Choroid plexus epithelial cell (primary cell): ENCODE measurements at places on chromosomes 2 and 18.

DNA sequence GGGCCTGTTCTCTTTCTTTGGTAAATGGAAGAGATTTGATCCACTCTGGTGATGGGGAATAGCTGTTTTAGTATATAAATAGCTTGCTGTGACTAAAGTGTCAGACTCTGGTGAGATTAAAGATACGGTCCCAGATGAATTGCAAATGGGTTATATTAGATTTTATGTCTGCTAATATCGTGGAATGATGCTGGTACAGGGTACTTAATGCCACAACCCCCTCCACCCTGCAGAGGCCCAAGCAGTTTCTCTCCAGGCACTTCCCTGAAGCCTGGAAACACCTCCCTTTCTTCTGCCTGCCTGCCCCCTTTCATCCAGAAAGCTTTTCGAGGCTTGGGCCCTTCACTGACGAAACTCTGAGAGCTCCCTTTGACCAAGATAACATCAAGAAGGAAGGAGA lies 21.4 kb upstream of the RFX8 start:
- no peak for DNase-seq

DNA sequence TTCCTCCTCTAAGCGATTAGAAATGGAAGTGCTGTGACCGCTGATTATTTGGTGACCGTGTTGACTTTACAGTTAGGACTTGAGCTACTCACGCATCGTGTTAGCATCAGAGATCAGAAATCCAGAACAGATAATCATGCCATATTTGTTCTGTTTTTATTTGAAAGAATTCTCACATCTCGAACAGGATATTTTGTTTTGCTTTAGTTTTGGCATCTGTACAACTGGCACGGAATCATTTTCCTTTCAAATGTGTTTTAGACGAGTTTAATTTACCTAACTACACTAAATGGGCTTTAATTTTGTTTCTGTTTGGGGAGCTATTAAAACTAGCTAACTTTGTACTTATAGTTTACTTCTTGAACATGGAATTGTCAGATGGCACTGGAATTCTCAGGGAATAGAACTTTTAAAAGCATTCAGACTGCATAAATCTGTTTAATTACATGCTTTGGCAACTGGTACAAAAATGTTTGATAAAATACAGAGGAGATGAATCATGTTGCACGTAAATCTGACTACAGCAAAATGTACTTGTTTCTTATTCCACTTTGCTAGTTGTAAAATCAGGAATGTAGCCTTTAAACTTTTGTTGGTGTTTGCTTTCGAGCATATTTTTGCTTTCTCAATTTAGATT lies 1.4 kb downstream of the ITPRID2 start:
- peak; percentile 65 for DNase-seq

DNA sequence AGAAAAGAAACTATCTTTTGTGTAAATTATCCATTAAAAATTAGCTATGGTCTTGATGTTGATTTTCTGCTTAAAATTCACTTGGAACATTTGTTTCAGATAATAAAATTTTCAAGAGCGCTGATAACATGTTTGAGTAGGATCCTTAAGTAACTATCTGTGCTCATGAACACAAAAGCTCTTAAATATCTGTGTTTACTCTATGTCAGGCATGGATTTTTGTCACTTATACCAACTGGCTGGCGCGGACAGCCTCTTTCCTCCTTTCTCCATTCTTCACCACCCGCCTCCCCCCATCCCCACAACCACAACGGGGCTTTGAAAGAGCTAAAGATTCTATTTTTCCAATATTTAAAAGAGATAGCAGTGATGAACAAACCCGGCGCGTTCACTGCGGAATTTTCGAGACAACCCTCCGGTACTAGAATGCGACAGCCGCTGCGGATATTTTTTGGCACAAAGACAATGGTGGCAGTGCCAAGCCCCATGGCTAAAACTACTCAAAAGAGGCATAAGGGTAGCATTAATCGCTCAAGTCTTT lies 181.5 kb downstream of the TCF4 start:
- no peak for DNase-seq

GRCh38 chr2:46999857-47000678 lies 84.5 kb upstream of the MCFD2 start:
- no peak for DNase-seq

- DNase-seq: no peak
Observed at GRCh38 chr2:206918263-206918662, 21.1 kb upstream of the CPO start.

- DNase-seq: no peak
Observed at GRCh38 chr2:217254111-217254510, 394.2 kb upstream of the TNP1 start.

DNA sequence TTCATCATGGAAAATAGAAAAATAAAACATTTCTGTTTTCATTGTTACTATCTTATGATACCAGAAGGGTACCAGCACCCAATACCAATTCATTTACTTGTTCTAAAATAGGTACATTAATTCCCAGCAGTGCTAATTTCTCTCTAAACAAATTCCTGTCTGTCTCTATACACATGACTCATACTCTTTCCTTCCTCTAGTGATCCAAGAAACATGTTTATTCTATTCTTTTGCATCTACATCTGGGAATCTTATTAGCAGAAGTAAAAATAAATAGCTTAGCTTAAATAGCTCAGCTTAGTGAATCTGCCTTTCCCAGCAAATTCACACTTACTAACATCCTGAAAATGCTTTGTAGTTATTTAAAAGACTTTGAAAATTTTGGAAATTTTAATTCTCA lies 84.5 kb upstream of the MAPRE2 start:
- DNase-seq: peak; percentile 53

DNA sequence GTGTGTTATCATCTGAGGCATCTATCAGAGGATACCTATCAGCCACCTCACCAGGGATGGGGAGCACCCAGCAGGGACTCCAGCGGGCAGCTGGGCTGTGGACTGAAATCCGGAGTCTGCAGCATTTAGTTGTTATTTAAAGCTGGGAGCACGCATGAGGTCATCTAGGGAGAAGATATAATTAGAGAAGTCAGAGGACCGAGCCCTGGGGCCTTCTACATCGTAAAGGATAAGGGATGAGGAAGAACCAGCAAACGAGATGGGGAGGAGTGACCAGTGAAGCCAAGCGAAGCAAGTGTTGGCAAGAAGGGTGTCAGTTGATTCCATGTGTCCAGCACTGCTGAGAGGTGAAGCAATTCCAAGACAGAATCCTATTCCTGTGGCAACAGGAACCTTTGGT lies 70.3 kb downstream of the STEAP3 start:
- no peak for DNase-seq

- peak; percentile 59 for DNase-seq
Observed at GRCh38 chr2:73112026-73112912, 479 bp downstream of the RAB11FIP5 start.

DNA sequence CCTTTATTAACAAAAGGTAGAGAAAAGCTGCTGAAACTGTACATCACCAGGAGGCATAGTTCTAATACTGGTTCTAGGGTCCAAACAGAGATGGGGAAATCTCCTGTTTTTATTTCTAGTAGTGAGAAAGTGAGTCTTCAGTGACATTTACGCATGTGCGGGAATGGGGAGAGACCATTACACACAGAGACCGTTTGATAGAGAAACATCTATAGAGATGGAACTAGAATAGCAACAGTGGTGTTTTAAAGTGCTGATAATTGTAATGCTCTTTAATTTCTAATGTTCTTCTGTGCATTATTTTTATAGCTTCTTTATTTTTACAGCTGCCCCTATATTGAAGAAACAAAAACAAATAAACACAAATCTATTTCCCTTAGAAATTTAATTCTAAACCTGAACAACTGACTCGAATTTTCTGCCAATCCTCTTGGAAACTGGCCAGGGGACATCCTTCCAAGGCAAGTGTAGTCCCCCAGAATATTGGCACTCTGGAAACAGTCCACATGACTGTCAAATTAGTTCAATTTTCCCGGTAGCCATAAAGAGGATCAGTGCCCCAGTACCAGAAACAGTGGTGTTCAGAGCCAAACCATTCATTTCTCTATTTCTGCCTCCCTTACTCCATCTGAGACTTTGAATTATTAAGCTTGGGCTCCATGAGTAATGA lies 260.9 kb downstream of the ICOS start:
- no peak for DNase-seq

DNA sequence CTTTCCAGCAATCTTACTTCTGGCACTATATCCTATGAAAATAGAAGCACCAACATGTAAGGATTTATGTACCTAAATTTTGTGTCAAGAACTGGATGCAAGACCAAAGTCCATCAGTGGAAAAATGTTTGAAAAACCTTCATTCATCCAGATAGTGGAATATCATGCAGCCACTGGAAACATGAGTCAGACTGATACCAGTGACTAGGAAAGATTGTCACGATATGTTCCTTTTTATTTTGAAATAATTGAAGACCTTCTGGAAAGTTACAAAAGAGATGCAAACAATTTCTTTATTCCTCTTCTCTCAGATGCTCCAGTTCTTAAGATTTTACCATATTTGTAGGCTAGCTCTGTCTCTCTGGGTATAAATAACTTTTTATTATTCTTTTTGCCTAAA lies 40.5 kb upstream of the IL1R2 start:
- no peak for DNase-seq

- DNase-seq: peak; percentile 60
Observed at GRCh38 chr2:45190481-45190942, 181.3 kb upstream of the SIX2 start.

DNA sequence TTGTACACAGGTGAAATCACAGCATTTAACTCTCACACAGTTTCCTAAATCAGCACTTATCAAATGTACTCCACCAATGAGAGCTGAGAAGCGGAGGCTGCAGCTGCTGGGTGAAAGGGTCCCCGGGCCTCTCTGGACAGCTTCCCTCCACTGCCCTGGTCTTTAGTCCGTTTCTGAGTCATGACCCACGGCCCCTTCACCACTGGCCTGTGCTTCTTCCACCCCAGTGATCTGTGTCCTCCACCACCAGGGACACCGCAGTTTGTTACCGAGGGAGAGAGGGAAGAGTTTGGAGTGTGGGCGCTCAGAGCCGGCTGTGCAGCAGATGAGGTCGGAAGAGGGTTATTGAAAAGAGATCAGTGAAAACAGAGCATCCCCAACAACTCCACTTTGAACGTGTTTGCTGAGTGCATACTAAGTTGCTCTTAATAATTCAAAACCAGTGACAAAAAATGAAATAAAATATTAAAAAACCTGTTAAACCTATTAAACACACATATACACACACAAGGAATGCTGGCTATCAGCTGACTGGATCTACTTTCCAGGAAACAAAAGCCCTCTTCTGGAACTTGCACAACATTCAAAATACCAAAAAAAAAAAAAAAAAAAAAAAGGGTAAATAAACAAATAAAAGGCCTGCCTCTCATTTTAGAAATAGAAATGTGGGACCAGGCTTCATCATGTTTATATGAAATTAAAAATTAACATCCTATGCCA lies 54.1 kb downstream of the PXDN start:
- DNase-seq: peak; percentile 57

DNA sequence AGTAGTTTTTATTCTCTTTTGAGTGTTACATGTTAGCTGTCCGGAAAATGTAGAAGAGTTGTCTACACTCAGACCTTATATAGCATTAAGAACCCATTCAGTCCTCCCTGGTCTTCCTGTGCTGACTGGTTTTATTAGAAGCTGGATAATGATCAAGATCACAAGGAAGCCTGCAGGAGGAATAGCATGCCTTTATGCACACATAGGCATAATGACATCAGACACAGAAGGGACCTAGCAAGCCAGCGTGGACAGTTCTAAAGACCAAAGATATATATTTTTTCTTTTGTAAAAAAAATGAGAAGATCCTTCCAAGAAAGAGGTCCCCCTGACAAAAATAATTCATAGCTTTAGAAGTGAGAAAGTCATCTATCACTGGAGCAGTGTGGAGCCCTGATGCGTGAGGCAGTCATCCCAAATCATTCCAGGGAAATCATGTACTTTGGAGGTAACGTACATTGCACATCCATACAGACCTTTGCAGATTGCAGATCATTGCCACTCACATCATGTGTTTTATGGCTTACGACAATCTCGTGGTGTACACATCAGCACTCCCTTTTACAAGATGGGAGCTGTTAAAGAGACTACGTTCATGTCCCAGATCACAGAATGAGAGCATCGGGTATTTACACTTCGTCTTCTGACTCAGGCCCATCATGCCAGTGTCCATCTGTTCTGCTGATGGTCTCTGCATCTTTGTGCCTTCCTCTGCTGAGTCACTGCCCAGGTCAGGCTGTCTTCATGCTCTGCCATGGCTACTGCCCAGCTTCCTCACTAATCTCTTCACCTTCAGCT lies 334.0 kb downstream of the SOCS6 start:
- no peak for DNase-seq

DNA sequence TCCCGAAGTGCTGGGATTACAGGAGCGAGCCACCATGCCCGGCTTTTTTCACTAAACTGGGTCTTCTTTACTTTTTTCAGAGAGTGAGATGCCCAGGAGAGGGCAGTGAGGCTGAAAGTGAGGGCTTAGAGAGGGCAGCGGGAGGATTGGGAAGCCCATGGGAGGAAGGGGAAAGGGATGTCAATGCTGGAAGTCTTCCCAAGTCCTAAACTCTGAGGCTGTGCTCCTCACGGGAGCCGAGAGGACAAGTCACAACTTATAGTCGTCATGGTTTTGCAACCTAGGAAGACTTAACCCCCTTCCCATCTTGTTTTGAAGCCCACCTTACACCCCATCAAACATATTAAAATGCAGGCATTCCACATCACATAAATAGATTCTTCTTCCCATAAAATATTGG lies 15.1 kb upstream of the MEP1B start:
- DNase-seq: no peak

DNA sequence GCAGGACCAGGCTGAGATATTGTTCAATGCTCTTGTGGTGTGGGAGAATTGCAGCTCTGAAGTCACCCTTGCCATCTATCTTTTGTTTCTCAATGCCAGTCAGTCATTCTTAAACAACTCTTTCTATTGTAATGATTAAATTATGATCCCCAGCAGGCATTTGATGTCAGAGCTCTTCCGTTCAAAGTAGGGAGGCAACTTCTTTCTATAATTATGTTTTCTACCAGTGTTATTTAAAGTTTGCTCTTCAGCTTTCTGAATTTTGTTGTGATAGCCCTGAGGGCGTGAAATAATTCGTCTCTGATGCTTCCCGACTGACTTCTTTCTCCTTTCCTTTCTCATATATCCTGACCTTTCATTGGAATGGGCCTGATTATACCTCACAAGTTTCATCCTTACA lies 161.4 kb upstream of the KLHL14 start:
- no peak for DNase-seq

DNA sequence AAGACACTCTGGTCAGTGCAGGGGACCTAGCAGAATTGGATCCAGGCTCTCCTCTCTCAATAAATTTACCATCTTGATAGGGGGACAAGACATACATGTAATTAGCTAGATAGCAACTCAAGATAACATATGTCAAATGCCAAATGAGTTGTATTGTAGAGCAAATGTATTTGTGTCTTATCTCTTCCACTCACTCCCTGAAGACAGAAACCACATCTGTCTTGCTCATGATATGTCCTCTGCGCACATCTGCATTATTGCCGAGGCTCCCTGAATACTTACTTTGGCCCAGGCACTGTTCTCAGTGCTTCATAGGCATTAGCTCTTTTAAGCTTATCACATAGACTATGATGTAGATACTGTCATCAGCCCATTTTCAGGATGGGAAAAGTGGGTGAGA lies 122.9 kb upstream of the GATA6 start:
- no peak for DNase-seq
